Thoracic aorta (tissue), 2 donors: ENCODE measurements at places on chromosomes 4 and X. TPM values are rescaled to one million over a fixed set of nuclear protein-coding genes. Genes with fewer than 3 reads are reported as not detected.

FAM9B gene
- not detected for total RNA-seq

ZCCHC18 gene
- total RNA-seq = 3.9 TPM

TMEM33 gene
- total RNA-seq = 20.0 TPM

DAPP1 gene
- total RNA-seq = 1.6 TPM

SATL1 gene
- not detected for total RNA-seq

HSD17B11 gene
- total RNA-seq = 43.2 TPM

DNAAF6 gene
- total RNA-seq = not detected

TRO gene
- total RNA-seq = 131 TPM

OPRPN gene
- total RNA-seq = not detected

TEX11 gene
- total RNA-seq = not detected

USP38 gene
- total RNA-seq = 20.7 TPM

GPAT3 gene
- total RNA-seq = 7.8 TPM

MAGIX gene
- total RNA-seq = 3.5 TPM

PNMA5 gene
- total RNA-seq = not detected

GPR82 gene
- total RNA-seq = not detected

SSX4B gene
- not detected for total RNA-seq

PRRG3 gene
- 0.14 TPM for total RNA-seq
